ENCODE measurements at places on chromosomes 11 and 22.
A peak's percentile ranks its signal among the peaks of the same experiment; 100 is the strongest.

DNA sequence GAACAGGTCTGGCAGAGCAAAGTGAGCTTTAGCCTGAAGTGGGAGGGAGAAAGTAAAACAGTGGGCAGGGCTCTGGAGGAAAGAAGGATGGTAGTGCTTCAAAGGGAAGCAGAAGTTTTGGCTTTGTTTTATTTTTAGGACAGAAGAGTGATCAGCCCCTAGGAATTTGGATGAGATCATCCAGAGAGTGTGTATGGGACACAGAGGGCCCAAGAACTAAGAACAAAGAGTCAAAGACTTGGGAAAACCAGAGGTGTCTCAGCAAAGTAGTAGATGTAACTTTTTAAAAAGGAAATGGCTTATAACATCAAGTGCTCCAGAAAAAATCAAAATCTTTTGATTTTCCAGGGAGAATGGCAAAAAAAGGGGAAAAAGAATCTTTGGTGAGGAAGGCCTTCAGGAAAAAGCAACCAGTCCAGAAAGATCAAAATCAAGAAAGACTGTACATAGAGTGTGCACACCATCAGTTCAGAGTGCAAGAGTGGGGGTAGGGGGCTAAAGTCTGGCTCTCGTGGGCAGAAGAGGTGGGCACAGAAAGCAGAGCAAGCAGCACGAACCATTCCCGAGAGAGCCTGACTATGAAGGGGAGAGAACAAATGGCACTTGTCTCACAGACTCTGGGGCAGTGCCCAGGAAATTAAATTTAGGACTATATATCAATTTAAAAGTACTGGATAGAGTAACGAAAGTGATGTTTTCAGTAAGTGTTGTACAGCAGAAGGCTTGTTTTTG, 30.0 kb downstream of the MAPK1 start:
- no peak for DNase-seq

GRCh38 chr22:39471381-39472141, 14.7 kb downstream of the MGAT3 start:
- no peak for DNase-seq

DNA sequence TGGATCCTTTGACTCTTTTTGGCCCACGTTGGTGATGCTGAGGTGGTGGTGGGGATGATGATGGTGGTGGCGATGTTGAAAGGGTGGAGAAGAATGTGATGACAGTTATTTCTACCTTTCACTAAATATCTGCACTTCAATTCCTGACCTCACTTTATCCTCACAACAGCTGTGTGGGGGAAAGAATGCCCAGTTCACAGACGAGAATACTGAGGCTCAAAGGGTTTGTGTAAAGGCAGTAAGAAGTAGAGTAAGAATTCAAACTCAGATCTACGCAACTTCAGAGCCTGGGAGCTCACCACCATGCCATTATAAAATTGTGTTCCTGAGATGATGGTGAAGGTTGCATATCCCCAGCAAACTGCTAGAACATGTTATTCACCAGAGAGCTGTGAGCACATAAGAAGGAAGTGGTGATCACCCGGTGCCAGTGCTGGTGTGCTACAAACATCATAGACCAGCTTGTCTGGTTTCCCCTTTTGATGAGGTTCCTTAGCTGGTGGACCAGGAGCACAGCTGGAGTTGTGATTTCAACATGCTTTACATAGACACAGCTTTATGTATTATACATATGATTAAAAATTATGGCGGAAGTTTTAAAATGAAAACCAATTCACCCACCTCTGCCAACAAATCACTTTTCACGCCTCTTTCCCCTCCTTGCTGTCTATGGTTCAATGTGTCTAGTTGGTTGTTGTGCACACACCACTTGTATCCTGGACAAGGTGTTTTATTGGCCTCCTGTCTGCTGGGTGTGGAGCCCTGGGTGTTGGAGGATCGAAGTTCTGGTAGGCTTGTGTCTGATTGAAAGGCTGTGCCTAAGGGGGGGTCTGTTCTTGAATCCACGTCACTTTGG, 6.2 kb downstream of the ST14 start:
- DNase-seq: no peak

DNA sequence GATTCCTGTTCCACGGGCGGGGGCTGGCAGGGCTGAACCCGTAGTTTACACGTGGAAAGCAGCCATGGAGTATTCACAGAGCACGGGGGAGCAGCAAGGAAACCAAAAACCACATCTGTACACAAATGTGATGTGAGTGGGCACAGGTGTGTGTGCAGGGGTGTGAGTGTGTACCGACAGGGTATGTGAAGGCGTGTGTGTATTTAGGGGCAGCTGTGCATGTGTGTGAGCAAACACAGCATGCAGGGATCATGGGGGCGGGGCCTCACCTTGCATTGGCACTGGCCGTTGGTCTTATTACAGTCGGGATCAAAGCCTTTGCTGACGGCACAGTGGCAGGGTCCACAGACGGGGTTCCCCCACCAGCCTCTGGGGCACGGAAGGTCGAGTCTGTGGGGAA, 58.4 kb downstream of the TRMU start:
- DNase-seq: no peak

DNA sequence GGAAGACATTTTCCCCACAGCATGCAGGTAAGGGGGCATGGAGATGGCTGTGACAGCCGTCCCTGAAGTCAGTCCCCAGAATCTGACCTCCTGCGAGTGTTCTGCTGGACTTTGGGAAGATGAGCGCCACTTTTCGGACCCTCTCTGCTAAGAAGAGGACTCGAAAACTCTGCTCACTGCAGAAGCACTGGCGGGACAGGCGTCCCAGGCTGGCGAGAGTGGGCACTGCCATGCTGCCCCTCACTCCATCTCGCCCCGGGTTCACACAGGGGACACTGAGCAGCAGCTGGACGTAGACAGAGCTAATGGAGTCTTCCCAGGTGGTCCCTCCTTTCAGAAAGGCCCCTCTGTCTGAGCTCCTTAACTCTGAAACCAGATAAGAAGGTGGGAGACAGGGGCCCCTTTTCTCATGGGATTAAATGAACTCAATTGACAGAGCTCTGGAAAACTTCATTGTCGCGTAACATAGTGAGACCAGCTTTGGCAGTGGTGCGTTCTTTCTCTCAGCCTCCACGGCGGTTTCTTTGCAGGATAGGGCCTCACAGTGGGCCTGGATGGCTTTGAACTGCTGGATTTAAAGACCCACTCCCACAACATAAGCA, 4.8 kb downstream of the ADAMTS8 start:
- DNase-seq: no peak

DNA sequence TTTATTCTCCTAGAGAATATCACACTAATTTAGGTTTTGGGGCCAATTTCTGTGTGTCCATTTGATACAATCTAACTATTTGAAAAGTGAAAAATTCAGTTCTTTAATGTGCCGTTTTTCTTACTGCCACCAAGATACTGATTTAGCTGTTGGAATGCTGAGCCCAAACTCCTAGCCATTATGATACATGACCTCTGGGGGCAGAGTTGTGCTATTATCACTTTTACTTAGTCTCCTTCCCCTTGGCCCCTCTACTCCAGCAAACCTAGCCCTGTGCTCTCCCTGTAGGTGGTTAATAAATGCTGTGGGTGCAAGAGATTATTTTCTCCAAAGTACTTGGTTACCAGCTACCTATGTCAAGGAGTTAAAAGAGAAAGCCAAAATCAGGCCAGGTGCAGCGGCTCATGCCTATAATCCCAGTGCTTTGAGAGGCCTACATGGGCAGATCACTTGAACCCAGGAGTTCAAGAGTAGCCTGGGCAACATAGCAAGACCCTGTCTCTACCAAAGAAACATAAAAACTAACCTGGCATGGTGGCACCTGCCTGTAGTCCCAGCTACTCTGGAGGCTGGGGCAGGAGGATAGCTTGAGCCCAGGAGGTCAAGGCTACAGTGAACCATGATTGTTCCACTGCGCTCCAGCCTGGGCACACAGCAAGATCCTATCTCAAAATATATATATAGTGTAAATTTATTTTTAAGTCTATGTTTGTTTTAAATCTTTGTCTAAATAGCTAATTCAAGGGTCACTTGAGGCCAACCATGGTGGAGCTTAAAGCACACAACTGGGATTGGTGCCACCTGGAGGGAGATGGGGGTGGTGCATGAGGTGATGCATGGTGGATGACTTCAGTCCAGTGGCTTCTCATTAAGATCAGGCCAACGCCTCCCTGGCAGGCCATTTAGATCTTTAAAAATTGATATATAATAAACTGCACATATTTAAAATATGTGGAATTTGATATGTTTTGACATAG, 193.2 kb upstream of the PLET1 start:
- DNase-seq: peak; percentile 34

DNA sequence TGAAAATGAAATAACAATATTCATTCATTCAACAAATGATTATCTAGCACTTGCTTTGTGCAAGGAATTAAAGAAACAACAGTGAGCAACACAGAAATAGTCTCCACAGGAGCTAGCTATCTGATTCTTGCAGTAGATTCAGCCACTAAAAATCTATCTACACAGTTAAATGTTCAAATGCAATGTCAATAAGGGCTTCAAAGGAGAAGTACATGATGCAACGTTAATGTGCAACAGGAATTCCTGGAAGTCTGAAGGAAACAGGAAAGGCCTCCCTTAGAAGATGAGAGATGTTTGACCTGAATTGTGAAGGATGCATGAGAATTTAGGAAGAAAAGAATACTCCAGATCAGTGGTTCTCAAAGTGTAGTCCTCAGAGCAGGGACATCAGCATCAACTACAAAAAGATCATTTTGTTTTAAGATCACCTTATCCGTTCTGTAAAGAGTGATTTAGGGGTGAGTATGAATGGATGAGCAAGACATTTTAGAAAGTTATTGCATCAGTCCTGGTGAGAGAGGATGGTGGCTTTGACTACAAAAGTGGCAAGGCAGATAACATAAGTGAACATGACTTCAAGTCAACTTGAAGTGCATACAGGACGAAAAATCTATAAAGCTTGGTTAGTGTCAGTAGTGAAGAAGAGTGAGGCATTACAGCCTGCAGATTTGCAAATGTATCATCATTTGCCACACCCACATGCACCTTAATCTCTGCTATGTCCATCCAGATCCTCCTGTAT, 96.0 kb downstream of the ETS1 start:
- peak; percentile 46 for DNase-seq

DNA sequence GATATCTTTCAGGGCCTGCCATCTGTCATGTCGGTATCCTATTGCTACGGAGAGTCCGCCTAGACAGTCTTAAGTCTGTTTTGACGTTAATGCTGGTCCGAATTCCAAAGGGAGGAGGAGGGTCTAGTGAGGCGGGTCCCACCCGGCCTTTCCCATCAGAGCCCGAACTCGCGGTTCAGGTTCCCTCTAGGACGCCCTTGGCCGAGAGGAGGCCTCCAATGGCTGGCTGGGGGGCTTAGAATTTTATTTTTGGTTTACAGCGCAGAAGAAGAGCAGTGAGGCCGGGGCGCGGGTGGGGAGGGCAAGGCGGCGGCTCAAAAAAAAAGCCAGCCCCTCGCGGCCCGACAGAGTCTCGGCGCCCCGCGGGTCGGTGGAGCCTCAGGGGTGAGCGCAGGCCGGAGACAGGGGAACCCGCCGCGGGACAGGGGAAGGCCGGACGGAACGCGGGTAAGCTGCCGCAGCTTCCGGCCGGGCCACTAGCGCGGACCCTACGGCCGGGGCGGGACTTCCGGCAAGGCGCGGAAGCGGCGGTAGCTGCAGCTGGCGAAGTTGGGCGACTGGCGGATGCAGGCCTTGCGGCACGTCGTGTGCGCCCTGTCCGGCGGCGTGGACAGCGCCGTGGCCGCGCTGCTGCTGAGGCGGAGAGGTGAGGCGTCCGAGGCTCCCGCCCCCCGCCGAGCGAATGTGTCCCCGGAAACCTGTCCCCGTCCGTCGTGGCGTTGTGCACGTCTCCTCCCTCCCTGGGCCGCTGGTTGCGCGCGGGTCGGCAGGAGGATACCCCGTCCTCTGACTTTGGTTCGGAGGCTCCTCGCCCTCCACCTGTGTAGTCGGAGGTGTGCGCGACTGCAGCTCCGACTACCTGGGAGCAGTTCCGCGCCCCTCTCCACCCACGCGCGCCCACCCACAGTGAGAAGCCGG, at the start of gene TRMU:
Gene TRMU, plus strand, starts transcription at position 514 of the 918 bp plus-strand sequence. Its CDS starts 51 bp downstream, at position 565.
- peak; percentile 77 for DNase-seq

GRCh38 chr22:46374663-46375474, 39.4 kb downstream of the TRMU start:
- no peak for DNase-seq

GRCh38 chr11:1565173-1565903, 6.7 kb downstream of the DUSP8 start:
- DNase-seq: no peak

- no peak for DNase-seq
Observed at GRCh38 chr22:36573815-36574363, 44.9 kb upstream of the EIF3D start.

DNA sequence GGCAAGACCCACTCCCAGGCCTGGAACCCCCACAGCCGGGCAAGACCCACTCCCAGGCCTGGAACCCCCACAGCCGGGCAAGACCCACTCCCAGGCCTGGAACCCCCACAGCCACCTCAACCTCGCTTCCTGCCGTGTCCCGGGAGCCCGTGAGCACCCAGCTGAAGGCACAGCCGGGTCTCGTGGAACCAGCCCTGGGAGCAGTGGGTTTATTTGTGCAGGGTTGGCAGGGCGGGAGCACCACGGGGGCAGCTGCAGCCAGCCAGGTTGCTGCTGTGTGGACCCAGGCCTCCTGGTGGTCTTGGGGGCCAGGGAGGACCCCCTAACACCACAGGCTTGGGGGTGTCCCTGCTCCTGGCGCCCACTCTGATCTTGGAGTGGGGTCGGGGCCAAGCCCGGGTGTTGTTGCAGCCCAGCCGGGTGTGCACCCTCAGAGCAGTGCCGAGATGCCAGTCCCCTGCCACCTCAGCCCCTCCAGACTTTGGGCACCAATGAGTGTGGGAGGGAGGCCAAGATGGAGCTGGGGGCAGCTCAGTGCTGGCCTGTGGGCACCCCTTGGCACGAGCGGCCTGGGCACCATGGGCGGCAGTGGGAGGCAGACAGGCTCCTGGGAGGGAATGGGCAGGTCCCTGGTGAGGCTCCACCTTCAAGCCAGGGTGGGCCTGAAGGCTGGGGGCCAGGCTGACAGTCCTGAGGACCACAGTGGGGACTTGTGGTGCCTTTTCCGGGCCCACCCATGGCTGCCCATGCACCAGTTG, 8.2 kb upstream of the PKP3 start:
- DNase-seq: no peak
